ENCODE measurements at places on chromosomes 6 and 20.

DNA sequence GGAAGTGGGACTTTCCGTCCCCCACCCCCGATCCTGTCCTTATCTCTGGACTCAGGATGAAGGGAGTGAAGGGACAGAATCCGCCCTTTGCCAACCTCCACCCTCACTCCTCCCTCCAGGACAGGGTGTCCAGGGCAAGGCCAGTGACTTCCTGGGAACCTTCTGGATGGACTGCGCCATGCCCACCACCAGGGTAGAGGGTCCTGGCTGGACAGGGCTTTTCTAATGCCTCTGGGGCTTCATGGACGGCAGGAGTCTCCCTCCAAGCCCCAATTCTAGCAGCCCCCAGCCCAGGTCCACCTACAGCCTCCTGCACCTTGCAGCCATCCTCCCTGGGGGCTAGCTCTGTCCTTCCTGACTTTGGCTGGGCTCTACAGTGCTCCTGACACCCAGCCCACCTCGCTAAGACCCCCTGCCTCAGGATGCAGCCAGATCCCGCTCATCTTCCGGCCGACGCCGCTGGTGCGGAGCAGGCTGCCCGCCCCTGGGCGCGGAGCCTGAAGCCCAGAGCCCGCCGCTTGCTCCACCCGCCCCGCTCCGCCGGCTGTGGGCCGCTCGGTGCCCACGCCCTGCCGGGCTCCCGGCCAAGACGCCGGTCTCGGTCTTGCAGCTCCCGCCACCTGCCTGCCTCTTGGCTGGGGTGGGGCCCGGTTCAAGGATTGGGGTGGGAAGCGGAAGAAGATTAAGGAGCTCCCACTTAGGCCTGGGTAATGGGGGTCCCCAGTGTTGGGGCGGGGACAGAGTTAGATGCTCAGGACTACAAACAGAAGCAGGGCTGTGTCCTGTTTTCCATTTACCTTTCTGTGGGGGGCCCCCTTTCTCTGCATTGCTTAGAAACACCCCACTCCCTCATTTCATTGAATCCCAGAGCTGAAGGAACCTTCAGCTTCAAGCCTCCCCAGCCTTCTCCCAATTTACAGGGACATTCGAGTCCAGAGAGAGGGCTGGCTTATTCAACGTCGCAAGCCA, 72.8 kb downstream of the MDGA1 start:
- DNase-seq = peak; percentile 53

DNA sequence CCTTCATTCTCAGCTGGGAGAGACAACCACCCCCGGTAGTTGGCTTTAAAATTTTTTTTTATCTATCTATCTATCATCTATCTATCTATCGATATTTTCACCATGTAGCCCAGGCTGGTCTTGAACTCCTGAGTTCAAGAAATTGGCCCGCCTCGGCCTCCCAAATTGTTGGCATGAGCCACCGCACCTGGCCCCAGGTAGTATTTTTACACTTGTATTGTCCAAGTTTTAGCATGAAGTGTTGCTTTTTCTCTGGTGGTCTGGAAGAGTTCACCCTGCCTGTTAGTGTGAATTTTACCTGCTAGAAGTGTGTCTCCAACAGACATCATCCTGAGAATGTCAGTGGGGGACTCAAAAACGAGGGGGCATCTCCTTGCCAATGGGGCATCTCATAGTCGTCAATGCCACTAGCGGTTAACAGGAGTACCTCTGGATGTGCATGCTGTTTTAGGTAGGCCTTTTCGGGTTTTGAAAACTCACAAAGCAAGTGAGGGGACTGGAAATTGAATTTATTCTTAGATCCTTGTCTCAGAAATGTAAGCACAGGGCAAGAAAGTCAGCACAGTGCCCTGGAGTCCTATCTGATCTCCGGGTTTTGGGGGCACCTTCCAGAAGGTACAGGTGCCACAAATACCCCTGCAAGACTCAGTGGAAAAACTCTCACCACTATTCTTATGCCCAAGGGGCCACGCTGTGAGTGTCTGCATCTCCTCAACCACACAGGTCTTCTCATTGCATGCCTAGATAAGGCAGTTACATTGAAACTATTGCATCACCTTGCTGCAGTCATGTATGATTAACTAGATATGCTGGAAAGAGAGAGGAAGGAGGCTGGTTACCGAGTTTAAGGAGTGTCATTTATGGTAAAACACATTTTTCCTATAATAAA, 37.1 kb downstream of the TNFAIP3 start:
- no peak for DNase-seq

DNA sequence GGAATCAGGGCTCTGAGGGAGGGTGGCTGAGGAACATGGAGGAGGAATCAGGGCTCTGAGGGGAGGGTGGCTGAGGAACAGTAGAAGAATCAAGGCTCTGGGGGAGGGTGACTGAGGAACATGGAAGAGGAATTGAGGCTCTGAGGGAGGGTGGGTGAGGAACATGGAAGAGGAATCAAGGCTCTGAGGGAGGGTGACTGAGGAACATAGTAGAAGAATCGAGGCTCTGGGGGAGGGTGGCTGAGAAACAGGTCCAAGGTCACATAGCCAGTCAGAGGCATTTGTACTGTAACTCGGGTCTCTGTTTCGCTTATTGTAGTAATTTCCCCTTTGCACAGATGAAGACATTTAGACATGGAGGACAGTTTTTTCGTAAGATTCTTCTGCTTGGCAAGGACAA, 164.8 kb downstream of the SOBP start:
- DNase-seq = no peak

- no peak for DNase-seq
Measured at GRCh38 chr6:51057296-51057695, 238.6 kb downstream of the TFAP2B start.

DNA sequence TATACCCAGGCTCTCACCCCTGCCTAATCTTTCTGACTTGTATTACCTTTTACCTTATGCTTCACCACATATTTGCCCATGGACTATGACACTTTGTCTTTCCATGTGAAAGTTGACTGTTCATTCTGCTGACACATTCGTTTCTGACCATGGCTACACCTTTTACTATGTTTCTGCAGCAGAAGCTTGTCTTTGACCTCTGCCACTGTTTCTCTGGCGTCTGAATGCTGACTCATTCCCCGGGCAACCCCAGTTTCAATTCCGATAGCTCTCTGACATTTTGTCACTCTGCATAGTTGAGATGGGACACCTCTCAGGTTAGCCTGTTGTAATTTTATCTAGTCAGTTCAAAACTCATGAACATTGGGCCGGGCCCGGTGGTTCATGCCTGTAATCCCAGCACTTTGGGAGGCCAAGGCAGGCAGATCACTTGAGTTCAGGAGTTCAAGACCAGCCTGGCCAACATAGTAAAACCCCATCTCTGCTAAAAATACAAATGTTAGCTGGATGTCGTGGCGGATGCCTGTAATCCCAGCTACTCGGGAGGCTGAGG, 50.7 kb downstream of the SLC26A8 start:
- DNase-seq = no peak

- DNase-seq = no peak
Measured at GRCh38 chr6:140671926-140672325, 1297.5 kb upstream of the CITED2 start.

DNA sequence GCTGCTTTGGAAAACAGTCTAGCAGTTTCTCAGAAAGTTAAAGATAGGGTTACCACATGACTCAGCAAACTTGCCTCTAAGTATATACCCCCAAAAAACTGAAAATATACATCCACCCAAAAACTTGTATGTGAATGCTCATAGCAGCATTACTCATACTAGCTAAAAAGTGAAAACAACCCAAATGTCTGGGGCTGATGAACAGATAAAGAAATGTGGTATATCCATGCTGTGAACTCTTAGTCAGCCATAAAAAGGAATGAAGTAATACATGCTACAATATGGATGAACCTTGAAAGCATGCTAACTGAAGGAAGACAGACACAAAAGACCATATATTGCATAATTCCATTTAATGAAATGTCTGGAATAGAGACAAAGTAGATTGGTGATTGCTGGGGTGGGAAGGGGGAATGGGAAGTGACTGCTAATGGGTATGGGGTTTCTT, 79.9 kb upstream of the GLP1R start:
- no peak for DNase-seq

- no peak for DNase-seq
Measured at GRCh38 chr6:73285674-73286283, 22.8 kb upstream of the KHDC1 start.

GRCh38 chr6:19999319-20000191, 162.4 kb downstream of the ID4 start:
- no peak for DNase-seq

- DNase-seq = no peak
Measured at GRCh38 chr6:36803908-36804307, 35.3 kb downstream of the CPNE5 start.

- DNase-seq = no peak
Measured at GRCh38 chr6:44180886-44181285, 22.3 kb downstream of the CAPN11 start.

GRCh38 chr6:1581120-1581991, 28.4 kb upstream of the FOXC1 start:
- no peak for DNase-seq

DNA sequence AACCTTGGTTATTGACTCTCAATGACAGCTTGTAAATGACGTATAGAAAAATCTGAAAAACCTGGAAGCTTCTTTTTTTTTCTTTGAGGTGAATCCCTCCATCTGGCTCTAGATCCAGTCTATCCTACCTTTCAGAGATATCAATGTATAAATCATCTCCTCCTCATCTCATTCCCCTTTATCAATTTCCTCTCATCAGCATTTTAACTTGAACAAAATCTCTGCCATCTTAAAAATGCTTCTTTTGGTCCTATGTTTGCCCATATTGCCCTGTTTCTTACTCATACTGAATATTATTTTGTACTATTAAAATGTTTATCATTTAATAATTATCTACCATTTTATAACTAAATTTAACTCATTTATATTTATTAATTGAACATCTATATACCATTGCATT, 306.7 kb upstream of the TSHZ2 start:
- no peak for DNase-seq

DNA sequence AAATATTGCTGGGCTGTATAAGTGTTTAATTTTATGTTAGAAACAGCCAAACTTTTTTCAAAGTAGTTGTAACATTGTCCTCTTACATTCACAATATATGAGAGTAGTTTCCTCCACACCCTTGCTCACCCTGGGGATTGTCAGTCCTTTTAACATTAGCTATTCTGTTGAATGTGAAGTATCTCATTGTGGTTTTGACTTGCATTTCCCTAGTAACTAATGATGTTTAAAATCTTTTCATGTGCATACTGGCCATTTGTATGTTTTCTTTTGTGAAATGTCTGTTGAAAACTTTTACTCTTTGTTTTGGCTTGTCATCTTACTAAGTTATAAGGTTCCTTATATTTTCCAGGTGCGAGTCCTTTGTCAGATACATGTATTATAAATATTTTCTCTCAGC, 32.9 kb downstream of the TRIM38 start:
- DNase-seq = no peak

DNA sequence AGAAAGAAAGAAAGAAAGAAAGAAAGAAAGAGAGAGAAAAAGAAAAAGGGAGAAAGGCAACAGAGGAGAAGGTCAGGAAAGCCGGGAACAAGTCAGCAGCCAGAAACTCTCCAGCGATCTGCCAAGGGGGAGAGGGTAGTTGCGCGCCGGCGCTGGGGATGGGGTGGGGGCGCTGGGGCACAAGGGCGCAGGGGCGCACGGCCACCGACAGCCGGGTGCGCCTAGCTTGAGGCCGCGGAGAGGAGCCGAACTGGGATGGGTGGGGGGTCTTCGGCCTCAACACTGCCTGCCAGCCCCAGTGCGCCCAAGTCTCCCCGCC, 533 bp upstream of the RSPO3 start:
- DNase-seq = no peak

GRCh38 chr6:164273491-164273890, 859.0 kb downstream of the QKI start:
- no peak for DNase-seq

DNA sequence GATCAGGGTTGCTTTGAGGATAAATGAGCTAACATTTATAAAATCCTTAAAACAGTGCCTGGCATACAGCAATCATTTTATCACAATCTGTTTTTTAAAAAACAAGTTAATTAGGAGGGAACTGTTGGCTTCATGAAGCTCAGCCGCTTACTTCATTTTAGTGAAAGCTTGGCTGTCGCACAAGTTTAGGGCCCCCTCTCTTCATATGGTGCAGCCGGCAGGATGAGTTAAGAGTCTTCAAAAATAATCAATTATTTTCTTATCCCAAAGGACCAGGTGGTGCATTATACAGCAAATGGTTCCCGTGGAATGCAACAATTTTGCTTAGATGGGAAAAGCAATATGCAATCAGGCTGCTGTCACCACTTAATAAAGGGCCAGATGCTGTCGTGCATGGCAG, 57.4 kb upstream of the PROKR2 start:
- no peak for DNase-seq

GRCh38 chr6:1679688-1680068, 70.0 kb downstream of the FOXC1 start:
- peak; percentile 25 for DNase-seq

DNA sequence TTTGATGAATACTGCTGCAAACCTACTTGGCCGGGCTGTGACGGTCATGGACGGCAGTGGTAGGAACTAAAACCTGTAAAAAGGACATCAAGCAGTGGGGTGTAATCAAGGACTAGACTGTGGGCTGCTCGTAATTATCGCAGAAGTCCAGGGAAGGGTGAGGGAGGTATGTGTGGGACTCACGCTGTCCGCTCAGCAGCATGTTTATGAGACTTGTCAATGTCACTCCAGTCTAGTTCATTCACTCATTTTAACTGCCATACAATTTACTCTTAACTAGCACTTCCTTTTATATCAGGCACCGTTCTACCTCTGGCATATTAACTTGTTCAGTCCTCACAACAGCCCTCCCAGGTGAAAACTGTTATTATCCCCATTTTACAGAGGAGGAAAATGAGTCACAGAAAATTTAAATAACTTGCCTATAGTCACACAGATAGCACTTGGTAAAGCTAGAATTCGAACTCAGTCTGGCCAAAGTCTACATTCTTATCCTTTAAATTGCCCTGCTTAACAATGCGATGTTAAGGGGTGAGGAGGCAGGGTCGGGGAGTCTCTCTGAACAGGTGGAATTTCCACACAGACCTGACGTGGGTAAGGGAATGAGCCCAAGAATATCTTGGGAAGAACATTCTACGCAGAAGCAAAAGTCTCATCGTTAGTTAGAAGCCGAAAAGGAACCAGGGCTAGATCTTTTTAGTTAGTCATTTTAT, 4.1 kb downstream of the PNPLA1 start:
- no peak for DNase-seq

Data from NCI-H510A treated with DMSO at 0.1 percent for 48 hours (cell line).